Stimulated activated CD4-positive, alpha-beta T cell treated with anti-CD3 and anti-CD28 coated beads, Interleukin-2, amount 100 ng/mL, for 48 hours (primary cell): ENCODE measurements at places on chromosomes 12 and 14.

DNA sequence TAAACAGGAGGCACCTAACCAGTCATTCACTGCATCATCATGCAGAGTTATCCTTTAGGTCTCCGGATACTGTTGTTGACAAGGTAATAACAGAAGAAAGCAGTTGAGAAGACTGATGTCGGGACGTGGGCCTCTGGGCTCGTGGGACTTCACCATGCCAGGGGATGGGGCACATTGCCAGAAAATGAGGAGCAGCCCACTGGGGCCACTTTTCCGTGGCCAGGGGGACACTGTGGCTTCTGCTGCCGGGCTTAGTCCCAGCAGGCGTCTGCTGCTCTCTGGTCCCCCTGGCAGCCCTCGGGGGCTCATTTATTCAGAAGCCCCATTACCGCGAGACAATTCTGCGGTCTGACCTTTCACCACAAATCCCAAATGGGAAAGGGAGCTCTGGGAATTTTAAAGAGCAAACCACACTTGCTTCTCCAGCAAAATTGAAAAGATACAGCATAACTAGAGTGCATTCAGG, 201.2 kb downstream of the DAD1 start:
- DNase-seq = no peak

- no peak for DNase-seq
Observed at GRCh38 chr12:69475237-69475975, 5.2 kb downstream of the FRS2 start.

DNA sequence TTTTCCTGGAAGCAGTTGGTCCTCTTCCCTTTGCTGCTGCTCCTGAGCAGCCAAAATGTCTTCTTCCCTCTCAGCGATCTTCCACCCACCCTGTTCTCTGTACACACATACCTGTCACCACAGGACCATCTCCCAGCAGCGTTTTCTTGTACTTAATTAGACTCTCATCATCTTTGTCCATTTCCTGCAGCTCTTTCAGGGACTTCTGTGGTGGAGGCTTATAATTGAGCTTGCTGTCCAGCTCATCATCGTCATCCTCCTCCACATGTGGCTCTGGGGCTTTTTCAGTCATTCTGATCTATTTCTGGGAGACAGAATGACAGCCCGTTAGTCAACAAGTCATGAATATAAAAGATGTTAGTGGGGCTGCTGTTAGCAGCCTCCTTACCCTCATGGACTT, 11.0 kb downstream of the ARHGDIB start:
- no peak for DNase-seq

- DNase-seq = no peak
Observed at GRCh38 chr12:46207644-46208043, 61.2 kb downstream of the SLC38A1 start.

- DNase-seq = no peak
Observed at GRCh38 chr14:96383445-96383844, 8.5 kb upstream of the AK7 start.

GRCh38 chr12:8069582-8069981, 3.4 kb upstream of the C3AR1 start:
- DNase-seq = no peak

- DNase-seq = no peak
Observed at GRCh38 chr14:57748279-57748678, 117.6 kb downstream of the SLC35F4 start.

DNA sequence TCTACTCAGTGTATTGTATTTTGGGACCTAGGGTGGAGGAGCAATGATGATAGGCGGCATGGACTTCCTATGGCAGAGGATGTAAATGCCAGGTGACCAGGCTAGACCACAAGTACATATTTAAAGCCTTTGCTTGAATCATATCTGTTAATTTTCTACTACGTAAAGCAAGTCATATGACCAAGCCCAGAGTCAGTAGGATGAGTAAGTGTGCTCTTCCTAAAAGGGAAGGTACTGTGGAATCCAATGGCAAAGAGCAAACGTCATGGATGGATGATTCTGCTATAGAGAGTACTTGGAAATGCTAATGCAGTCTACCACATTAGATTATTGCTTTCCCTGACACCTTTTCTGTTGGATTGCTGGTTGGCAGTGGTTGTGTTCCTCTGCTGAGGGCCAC, 16.8 kb downstream of the GPATCH2L start:
- no peak for DNase-seq

- peak; percentile 5 for DNase-seq
Observed at GRCh38 chr12:10701131-10701681, 21.9 kb downstream of the YBX3 start.

DNA sequence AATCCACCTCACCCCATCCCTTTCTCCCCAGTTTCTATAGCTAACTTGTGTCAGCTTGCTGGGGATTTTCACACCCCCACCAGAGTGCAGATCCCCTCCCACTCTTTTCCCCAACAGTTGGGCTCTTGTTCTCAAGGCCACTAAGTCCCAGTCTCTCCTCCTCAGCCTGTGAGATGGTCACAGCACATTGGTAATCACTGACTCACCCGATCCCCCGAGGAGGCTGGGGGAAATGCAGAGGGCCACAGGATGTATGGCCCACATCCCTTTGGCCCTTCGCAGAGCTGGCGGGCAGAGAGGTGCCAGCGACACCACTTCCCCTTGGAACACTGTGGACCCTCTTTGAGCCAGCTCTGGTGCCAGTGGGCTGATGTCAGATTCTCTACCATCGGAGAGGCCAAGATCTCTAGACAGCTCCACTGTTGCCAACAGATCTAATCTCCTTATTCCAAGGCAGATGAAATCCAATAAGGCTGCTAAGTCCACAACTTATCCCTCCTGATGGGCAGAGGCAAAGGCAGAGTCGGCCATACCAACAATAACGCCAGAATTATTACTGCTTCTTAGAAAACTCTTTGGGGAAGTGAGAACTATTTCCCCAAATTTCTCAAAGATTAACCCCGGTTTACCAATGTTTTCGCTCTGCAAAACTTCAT, 1.6 kb downstream of the FMNL3 start:
- no peak for DNase-seq

DNA sequence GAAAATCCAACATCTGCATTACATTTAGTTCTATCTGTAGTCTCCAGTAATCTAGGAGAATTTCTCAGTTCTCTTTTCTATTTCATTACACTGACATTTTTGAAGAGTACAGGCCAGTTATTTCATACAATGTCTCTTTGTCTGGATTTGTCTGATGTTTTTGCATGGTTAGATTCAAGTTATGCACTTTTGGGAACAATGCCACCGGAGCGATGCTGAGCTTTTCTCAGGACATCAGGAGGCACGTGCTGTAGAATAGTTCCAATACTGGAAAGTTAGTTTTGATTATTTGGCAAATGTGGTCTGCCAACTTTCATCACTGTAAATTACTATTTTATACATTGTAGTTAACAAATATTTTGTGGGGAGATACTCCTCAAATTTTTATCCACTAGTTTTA, 43.1 kb downstream of the ALDH1L2 start:
- no peak for DNase-seq

DNA sequence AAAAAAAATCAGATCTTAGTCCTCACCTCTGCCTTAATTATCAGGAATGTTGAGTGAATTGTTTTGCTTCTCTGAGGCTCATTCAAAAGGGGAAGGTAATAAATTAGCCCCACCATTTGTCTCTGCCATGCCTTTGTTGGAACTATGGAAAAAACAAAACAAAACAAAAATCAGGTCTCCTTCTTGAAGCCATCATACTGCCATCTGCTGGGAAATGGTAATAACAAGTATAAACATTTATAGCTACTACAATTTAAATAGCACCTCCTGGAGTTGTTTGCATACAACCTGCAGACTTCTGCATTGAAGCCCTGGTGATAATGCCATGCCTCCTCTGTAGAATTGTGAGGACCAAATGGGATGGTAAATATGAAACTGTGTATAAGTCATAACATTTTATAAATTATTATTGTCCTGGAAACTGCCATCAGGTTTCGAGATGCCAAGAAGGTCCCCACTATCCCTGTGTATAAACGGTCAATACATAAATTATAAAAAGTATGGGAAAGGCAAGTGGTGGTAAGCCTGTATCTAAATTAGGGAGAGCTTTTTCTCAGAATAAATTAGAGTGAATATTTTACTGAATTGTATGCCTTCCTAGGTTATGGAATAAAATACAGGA, 87.2 kb upstream of the FGD4 start:
- DNase-seq = no peak

GRCh38 chr12:56374726-56375597, 12.3 kb upstream of the APOF start:
- no peak for DNase-seq

DNA sequence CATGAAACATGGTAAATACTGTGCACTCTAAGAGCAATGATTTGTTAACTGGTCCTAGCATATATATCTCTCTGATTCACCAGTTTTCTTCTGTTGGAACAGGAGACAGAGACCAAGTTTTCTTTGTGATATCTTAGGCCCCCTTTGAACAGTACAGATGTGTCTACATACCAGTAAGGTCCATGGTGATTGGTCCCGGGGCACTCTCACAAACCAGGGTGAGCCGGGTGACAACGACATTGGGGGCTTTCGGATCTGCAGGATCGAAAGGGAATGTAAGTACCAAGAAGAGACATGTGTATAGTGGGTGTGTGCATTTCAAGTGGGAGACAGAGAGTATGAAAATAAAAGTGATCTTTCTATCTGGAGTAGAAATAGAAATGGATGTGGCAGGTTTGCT, 11.3 kb upstream of the ERP27 start:
- DNase-seq = no peak

- DNase-seq = no peak
Observed at GRCh38 chr14:71686677-71687076, 245.6 kb upstream of the RGS6 start.

- no peak for DNase-seq
Observed at GRCh38 chr12:125092108-125092871, 27.1 kb downstream of the AACS start.

- no peak for DNase-seq
Observed at GRCh38 chr12:52390739-52391617, 5.5 kb upstream of the KRT84 start.

- no peak for DNase-seq
Observed at GRCh38 chr12:49352351-49352750, 5.7 kb downstream of the DNAJC22 start.

DNA sequence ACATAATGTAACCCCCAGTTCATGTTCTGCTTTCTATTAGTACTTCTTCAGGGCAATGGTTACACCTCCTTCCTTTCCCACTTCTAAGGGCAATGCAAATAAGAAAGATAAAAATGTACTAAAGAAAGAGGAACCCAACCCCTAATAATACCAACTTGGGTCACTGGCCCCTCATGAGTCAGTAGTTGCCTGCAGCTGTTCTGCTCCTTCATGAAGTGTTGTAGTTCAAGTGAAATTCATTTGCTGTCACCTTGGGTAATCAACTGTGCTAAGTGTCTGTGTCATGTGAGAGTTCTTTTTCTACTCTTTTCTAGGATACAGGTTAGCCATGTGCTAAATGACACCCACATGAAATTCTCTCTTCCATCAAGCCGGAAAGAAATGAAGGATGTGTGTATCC, 91.8 kb downstream of the PLXNC1 start:
- DNase-seq = no peak

- DNase-seq = no peak
Observed at GRCh38 chr12:56670836-56671235, 17.2 kb downstream of the PTGES3 start.

- DNase-seq = peak; percentile 51
Observed at GRCh38 chr12:52020539-52021336, 14.0 kb downstream of the TAMALIN start.

DNA sequence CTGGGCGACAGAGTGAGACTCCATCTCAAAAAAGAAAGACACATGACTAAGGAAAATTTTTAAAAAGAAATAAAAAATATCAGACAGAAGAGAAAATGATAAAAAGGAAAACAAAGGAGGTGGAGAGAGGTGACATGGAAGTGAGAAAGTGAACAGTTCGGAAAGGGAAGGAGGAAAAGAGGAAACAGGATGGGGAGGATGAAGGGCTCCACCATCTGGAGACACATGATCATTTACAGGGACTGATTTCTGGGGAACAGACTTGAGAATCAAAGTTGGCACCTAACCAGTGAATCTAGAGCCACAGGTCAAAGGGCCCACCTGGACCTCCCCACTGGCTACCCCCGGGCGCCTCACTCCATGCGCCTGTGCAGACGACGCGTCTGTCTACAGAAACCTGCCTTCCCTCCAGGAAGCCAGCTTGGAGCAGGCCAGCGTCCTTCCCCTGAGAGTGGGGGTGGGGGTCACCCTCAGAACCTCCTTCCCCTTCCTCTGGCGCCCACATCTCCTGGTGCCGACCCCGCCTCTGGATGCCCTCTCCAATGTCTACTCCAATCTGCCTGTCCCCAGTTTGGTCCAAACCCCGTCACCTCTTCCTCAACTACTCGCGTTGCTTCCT, 60.5 kb downstream of the AMN start:
- no peak for DNase-seq

GRCh38 chr12:124401704-124402221, 106.9 kb downstream of the RFLNA start:
- DNase-seq = no peak

- no peak for DNase-seq
Observed at GRCh38 chr12:115598871-115599811, 678.4 kb downstream of the MED13L start.

GRCh38 chr12:53752621-53753020, 842 bp upstream of the CISTR start:
- DNase-seq = no peak

DNA sequence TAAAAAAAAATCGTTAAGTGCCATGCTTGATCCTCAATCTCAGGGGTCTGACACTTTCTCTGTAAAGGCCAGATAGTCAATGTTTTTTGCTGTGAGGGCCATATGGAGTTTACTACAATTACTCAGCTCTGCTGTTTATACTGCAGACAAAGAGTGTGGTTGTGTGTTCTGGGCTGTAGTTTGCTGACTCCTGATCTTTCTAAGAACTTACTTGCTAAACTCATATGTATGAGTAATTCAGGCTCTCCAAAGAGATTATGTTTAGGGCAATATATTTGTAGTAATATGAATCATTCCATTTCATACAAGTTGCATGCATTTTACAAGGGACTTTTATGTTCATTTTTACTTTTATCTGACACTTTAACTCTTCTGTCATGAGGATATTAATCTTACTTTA, 188.2 kb downstream of the TMTC2 start:
- DNase-seq = no peak

- DNase-seq = no peak
Observed at GRCh38 chr12:109818905-109819500, 14.2 kb downstream of the TRPV4 start.

- no peak for DNase-seq
Observed at GRCh38 chr14:66038212-66038611, 448.0 kb upstream of the CCDC196 start.

DNA sequence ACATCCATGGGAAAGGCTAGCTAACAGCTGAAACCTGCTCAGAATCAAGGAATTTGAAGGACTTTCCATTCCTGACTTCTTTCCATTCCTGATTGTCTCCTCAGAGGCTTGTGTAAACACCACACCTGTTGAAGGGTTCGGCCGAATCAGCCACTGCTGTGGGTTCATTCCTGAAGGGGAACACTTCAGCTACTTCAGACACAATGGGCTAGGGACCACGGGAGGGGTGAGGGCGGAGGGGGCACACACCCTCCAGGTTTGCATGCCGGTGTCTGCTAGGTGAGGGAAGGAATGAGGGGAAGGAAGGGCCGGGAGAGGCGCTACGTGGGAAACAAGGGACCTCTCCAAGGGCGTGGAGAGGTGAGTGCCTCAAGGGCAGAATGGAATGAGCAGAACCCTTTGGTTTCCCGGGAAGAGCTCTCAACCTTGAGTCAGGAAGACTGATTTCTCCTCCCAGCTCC, 1.3 kb downstream of the GPRC5A start:
- no peak for DNase-seq
